ENCODE measurements at places on chromosomes 4 and X.

GRCh38 chr4:100261346-100261745 lies 71.1 kb upstream of the DDIT4L start:
- ATAC-seq = no peak

DNA sequence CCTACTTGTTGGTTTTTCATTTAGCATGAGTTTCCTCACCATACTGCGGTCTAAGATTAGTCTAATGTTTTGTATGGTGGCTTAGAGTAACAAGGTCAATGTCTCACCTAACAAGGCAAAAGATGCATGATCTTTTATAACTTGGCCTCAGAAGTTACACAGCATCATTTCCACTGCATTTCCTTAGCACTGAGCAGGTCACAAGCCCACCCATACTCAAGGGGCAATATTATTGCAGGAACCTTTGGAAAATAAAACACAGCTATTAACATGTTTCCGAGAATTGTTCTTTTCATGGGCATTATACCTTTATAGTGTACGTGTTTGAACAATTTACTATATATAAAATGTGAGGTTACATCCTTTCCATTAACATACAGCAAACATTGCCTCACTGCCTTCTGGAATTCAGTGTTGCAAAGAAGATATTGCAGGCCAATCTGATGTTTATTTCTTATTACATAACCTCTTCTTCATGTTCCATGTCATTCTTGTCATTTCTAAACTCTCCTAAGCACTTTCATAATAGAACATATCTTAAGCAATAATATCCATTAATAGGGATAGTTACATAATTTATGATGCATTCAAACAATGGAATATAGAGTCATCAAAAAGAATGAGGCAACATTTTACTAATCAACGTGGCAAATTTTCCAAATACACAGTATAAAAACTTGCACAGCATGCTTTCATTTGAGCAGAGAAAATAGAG lies 153.8 kb downstream of the AREG start:
- peak; percentile 22 for ATAC-seq

DNA sequence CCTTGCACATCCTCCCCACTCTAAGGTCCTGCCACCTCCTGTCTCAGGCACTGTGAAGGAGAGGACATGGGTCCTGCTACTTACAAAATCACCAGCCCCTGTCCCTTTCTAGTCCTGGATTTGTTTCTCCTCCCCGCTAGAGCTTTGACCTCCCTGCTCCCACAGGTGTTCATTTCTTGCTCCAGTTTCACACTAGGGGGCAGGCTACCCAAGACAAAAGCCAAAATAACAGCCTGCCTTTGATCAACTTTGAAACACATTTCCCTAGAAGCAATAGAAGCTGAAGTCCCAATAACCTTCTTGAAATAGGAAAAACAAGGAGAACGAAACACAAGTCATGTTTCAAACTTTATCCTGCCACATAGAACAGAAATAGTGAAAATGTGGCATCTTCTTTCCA lies 164.4 kb downstream of the QDPR start:
- ATAC-seq = no peak

DNA sequence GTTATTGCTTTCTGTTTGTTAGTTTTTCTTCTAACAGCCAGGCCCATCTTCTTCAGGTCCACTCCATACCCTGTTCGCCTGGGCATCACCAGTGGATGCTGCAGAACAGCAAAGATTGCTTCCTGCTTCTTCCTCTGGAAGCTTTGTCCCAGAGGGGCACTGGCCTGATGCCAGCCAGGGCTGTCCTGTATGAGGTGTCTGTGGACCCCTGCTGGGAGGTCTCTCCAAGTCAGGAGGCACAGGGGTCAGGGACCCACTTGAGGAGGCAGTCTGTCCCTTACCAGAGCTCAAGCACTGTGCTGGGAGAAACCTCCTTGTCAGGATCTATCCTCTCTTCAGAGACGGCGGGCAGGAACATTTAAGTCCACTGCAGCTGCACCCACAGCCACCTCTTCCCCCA lies 2.5 kb upstream of the PAGE2B start:
- ATAC-seq = no peak

- ATAC-seq = no peak
These were observed 141.4 kb downstream of the AMELX start for GRCh38 chrX:11434607-11435006.

GRCh38 chrX:102654696-102655095 lies 3.4 kb downstream of the GPRASP1 start:
- no peak for ATAC-seq

GRCh38 chrX:133838761-133839676 lies 146.4 kb downstream of the GPC3 start:
- ATAC-seq = no peak

DNA sequence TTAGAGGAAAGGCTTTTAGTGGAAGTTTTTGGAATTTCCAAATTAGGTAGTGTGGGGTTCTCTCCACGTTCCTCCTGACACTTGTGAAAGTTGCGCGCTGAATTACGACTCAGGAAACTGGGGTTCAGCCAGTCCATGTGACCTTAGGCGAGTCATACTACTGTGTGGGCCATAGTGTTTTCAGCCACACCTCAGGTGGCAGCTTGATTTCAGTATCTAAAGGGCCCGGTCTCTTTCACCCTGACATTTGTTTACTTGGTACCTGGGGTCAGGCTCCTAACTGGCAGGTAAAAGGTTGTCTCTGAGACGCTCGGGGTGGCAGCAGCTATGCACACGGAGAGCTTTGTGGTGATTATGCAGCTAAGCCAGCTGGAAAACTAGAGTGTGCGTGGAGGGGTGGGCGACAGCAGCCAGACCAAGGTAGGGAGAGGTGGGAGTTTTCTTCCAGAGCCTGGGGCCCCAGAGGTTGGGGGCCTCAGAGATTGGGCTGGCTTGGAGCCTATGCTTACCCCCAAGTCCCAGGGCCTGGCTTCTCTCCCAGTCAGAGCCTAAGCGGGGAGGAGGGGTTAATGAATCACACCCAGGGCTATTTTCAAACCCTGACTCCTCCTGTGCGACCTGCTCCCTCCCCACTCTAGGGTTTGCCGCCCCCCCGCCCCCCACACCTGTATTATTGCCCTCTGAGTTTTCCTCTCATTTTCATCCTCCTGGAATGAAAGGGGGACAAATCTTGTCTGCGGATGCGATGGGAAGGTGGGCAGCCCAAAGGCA lies 47.2 kb downstream of the STARD8 start:
- no peak for ATAC-seq

- ATAC-seq = no peak
These were observed 29.8 kb downstream of the DYNLT3 start for GRCh38 chrX:37817579-37817978.

DNA sequence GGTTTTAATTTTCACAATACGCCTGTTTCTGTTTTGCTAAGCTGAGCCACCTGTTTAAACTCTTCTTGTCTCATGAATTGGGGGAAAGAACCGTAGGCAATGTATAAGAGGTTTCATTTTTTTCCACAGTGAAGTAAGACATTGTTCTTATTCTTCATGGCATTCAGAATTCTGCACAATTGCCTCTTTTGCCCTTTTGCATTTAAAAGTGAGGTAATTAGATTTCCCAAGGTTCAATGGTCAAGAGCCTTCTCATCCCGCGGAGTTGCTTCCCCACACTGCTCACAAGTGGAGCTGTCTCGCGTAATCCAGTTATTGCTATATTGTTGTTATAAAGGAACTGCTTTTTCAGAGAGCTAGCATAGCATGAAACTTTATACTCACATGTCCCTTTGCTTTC lies 90.9 kb upstream of the SPRY1 start:
- no peak for ATAC-seq

DNA sequence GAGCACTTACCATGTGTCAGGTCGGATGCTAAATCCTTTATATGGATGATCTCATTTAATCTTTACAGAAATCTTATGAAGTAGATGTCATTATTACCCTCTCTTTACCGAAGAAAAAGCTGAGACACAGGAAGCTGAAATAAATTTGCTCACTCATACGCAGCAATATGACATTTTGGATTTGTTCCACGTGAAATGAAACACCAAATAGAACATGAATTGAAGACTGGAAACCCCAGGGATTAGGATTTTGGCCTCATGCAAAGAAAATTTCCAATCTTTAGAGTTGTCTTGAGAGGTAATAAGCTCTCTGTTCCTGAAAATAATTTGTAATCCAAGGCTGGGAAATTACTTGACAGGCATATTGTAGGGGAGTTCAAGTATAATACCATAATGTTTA lies 354.4 kb upstream of the CLNK start:
- no peak for ATAC-seq

GRCh38 chr4:79993476-79993875 lies 79.6 kb downstream of the ANTXR2 start:
- no peak for ATAC-seq

GRCh38 chr4:4869731-4870571 lies 10.5 kb downstream of the MSX1 start:
- no peak for ATAC-seq

- ATAC-seq = no peak
These were observed 41.7 kb downstream of the SEPTIN11 start for GRCh38 chr4:76991161-76991660.

All from gastroesophageal sphincter (tissue), 4 donors.